ENCODE measurements at places on chromosomes 2 and 18. TPM values are rescaled to one million over a fixed set of nuclear protein-coding genes. Genes with fewer than 3 reads are reported as not detected.
A peak's percentile ranks its signal among the peaks of the same experiment; 100 is the strongest.

GRCh38 chr18:13501543-13501887 is 224.8 kb downstream of the FAM210A start:
- peaks cover 9% of the 10 kb centered on the region for H3K27me3 ChIP-seq
- no peaks in the 10 kb centered on the region for H3K36me3 ChIP-seq
- H3K4me3 ChIP-seq, result no peak overlapping the region
- H3K4me1 ChIP-seq, result peaks cover 9% of the 10 kb centered on the region
- no peak overlapping the region for H3K27ac ChIP-seq
- DNase-seq, result no peak

The RNF125 gene
- total RNA-seq, result 0.59 TPM

GRCh38 chr18:35619464-35619863 is 37.9 kb downstream of the GALNT1 start:
- peak overlapping the region; percentile 89 for H3K27ac ChIP-seq
- no peak for DNase-seq
- H3K36me3 ChIP-seq, result peaks cover 5% of the 10 kb centered on the region
- no peak overlapping the region for H3K4me3 ChIP-seq

GRCh38 chr2:30293303-30293921 is 62.1 kb downstream of the LBH start:
- peaks cover 8% of the 10 kb centered on the region for H3K4me1 ChIP-seq
- H3K4me3 ChIP-seq, result no peak overlapping the region
- H3K36me3 ChIP-seq, result no peaks in the 10 kb centered on the region
- no peaks in the 10 kb centered on the region for H3K27me3 ChIP-seq
- DNase-seq, result peak; percentile 44

GRCh38 chr18:12162786-12163185 is 69.1 kb downstream of the ANKRD62 start:
- no peak overlapping the region for H3K27ac ChIP-seq
- H3K27me3 ChIP-seq, result no peaks in the 10 kb centered on the region
- no peak overlapping the region for H3K4me3 ChIP-seq
- no peaks in the 10 kb centered on the region for H3K36me3 ChIP-seq

GRCh38 chr2:233990261-233990798 is 60.2 kb upstream of the SPP2 start:
- no peaks in the 10 kb centered on the region for H3K4me1 ChIP-seq
- no peak overlapping the region for H3K27ac ChIP-seq
- H3K36me3 ChIP-seq, result no peaks in the 10 kb centered on the region
- no peak for DNase-seq
- H3K4me3 ChIP-seq, result no peak overlapping the region

The MBOAT2 gene
- total RNA-seq, result 56.6 TPM

- H3K27me3 ChIP-seq, result no peaks in the 10 kb centered on the region
- no peaks in the 10 kb centered on the region for H3K36me3 ChIP-seq
- H3K4me1 ChIP-seq, result peaks cover 17% of the 10 kb centered on the region
- H3K27ac ChIP-seq, result peak overlapping the region; percentile 94
Observed at GRCh38 chr2:20515290-20516220, 68.7 kb downstream of the RHOB start.
